Heart right ventricle (tissue), 16 donors: ENCODE measurements at places on chromosomes 11 and 22. TPM values are rescaled to one million over a fixed set of nuclear protein-coding genes. Genes with fewer than 3 reads are reported as not detected.
A peak's percentile ranks its signal among the peaks of the same experiment; 100 is the strongest.

Gene SYT13
- 4.3 TPM for total RNA-seq

GRCh38 chr11:86687185-86687778 is 14.9 kb upstream of the ME3 start:
- DNase-seq: no peak

GRCh38 chr22:49532869-49533802 is 294.5 kb downstream of the BRD1 start:
- DNase-seq: no peak

DNA sequence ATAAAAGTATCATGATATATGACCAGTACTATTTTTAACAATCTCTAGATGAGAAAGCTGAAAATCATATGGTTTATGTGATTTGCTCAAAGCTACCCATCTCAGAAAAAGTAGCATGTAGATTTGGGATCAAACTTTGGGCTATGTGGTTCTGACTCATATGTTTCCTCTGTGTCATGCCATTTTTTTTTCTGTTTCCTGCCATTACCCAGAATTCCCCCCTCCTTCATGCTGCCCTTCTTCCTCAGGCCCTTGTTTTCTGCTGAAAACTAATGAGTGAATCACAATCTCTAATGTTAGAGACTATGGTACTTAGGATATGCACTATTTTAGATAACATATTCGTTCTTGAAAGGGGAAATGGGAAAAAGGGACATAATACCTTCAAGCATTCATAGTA is 80.7 kb downstream of the JRKL start:
- DNase-seq: no peak

DNA sequence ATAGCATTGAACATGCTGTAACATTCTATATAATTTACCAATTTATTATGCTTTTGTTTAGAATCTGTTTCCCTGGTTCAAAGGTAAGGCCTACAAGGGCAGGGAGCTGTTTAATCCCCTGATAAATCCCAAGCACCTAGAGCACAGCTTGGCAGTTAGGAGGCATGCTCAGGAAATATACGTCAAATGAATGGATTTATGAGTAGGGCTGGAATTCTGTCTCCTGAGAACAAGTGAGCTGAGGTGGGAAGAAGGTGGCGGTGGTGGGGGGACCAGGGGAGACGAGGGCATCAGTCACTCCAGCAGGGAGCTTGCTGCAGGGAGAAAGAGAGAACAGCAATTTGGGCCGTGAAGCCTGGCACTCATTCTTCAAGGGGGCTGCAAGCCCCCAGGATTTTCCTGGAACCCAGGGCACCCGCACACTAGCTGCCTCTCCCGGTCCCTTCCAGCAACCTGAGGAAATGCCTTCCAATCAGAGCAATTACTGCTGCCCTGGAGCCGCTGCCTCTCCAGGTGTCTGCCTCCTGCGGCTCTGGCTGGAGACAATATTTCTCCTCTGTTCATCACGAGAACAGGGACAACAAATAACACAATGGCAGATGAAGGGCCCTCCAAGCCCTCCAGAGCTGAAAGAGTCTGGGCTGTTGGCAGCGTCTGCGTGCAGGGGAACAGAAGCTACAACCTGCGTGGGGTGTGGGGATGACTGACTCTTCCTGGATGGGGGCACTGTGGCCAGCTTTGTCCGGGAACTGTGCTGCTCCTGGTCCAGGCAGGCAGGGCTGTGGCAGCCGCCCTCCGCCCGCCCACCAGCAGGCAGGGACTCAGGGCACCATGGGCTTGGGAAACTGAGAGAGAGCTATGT is 233.4 kb downstream of the ST3GAL4 start:
- no peak for DNase-seq

DNA sequence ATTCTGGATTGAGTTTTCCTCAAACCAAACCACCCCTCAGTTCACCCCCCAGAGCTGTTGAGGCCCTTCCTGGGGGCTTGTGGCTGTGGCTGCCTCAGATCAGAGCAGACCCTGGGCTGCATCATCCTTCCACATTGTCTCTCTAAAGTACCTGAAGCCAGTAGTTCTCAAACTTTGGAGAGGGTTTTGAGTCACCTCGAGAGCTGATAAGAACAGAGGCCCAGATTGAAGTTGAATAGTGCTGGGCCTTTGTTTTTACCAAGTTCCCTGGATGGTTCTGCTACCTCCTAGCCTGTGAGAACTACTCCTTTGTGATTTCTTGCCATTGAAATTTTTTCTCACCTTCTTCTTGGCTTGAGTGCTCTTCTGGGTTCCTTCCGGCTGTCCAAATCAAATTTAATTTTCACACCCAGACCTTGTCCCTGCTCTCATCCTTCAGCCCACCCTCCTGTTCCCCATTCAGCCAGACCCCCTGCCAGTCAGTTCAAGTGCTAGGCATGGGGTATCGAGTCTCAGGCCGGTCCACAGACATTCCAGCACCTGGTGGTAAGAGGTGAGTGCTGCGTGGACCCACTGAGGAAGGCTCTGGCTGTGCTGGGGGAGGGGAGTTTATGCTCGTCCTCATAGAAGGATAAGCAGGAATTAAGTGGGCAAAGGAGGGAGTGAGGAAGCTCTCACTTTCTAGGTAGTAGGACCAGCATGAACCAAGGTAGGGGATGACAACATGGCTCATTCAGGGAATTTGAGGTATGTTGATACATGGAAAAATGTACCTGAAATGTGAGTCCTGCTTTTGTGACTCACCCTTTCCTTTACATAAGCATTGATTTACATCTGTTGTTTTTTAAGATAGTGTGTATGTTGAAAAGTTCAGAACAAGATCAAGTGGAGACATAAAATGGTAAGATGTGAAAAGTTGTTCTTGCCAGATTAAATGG is 116.5 kb downstream of the PTPRJ start:
- DNase-seq: no peak

DNA sequence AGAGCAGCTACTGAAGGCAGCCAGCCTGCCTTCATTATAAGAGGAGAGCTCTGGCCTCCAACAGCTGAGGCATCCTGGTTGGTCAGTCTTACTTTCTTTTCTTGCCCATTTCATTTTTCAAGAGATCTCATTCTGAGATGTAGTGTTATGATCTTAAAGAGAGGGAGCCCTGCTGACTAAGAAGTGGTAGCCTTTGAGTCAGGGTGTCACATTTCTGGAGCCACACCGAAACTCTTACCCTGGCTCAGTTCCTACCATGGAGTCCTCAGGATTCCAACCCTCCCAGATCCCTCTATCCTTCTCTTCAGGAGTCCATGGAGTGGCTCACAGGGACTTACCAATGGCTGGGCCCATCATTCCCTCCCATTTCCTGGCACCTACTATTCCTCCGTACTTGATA is 386.1 kb upstream of the LARGE1 start:
- DNase-seq: no peak

Gene HRAS
- 46.3 TPM for total RNA-seq

DNA sequence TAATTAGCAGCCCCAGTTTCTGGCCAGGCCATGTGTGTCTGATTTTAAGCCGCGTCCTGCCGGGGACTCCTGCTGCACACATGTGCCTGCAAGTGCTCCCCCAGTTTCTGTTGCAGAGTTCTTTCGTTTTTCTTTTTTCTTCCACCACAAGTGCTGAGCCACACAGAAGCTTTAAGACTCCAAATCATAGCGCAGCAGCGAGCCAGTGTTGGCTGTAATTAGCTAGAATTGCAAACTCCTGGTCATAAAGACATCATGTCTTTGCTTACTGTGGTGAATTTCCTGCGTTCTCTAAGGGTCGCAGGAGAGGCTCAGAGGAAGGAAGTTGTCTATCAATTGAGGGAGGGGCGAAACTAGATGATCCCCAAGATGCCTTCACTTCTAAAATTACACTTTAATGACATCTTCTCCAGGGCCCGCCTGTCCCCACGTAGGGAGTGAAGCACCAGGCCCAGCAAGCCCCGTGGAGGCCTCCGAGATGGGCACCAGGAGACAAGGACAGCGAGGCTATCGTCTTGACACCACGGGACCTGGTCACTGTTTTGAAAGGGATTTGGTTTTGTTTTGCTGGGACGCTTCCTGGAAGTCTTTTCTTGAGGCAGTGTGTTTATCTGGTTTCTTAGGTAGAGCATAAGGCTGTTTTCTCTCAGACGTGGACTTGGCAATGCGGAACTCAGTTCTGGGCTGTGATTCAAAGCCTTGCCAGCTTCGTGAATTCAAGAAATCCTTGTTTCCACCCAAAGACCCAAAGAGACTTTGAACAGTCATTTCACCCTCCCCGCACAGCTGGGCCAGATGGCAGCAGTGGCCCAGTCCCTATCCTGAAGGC is 71.8 kb downstream of the UBASH3B start:
- no peak for DNase-seq

DNA sequence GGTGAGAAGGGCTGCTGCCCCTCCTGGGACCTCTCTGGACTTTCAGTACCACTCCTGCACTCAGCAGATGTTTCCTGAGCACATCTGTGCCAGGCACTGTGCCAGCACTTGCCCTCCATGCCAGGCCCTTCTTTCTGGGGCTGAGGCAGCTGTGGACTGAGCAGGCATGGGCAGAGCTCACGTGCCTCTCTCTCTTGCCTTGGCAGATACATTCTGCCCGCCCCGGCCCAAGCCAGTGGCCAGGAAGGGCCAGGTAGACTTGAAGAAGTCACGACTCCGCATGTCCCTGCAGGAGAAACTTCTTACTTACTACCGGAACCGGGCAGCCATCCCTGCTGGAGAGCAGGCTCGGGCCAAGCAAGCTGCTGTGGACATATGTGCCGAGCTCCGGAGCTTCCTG is 8.3 kb upstream of the ATF4 start:
- DNase-seq: no peak

Gene ARHGAP1
- 73.6 TPM for total RNA-seq

Gene LYVE1
- total RNA-seq: 6.7 TPM

Gene EPS8L2
- total RNA-seq: 1.9 TPM

DNA sequence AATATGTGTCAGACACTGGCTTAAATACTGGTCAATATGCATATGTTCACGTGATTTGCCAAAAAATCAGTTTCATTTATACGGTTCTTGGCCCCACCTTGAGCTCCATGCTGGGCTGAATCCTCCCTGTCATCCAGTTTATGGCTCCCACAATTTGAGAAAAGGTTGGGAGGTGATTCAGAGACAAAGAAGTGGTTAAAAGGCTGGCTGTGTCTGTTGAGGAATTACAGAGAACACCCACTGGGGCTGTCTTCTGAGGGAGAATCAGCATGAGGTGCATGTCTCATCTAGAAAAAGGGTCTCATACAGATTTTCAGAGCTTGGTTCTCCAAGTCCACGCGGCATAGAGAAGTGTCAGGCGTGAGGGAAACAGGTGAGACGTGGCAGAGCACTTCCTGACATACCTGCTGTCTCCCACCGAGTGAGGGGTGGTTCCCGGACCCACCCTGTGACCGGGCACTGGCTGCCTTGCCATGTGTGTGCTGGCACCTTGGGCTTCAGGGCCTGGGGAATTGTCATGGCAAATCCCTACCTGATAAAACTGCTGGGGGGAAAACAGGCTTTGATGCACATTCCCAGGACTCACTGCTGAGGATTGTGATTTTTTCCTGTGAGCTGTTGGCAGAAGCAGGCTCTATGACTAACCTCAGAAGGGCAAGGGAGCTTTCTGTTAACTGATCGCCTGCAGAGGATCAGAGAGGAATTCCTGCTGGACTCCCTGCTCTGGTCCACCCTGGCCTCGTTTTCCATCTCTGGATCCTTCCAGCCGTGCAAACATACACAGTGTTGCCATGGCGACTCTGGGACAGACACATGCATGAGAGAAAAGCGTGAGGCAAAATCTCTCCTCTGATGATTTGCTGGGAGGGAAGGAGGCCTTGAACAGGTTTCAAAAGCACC is 223.6 kb downstream of the ADAMTS15 start:
- peak; percentile 83 for DNase-seq

DNA sequence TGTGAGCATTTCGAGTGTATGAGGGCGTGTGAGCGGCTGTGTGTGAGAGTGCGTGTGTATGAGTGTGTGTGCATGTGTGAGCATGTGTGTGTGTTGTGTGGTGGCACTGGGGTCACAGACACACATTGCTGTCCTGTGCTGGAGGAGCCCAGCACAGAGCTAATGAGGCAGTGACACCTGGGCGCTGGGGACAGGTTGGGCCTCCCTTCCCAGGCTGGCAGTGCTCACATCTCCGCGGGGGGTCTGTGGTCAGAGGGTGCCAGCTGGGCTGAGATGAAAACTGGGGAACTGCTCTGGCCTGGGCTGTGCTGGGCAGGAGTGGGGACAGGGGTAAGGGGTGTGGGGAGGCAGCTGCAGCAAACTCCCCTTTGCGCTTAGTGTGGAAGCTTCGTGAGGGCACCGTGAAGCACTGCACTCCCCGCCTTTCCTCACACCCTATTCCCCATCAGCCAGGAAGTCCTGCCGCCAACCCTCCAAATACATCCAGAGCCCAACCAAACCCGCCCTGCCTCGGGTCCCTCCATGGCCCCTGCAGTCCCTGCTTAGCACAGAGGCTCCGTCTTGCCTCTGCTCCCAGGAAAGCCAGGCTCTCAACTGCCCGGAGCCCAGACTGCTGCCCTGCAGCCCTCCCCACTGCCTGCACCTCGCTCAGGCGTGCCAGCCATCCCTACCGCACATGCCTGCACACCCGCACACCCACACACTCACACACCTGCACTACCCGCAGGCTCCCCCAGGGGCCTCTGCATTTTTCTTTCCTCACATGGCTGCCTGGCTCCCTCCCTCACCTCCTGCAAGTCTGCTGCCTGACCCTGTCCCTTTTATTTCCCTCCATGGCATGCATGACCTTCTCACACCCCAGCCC is 62.0 kb upstream of the THY1 start:
- no peak for DNase-seq

DNA sequence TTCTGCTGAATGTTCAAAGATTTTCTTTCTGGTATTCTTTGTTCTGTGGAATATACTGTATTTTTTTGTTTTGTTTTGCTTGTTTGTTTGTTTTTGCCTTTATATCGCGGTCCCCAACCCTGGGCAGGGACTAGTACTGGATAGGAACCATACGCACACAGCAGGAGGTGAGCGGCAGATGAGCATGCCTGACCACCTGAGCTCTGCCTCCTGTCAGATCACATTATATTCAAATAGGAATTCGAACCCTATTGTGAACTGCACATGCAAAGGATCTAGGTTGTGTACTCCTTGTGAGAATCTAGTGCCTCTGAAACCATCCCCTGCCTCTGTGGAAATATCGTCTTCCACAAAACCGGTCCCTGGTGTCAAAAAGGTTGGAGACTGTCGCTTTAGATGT is 83.3 kb upstream of the ANO3 start:
- no peak for DNase-seq

Gene VWCE
- total RNA-seq: 1.4 TPM

DNA sequence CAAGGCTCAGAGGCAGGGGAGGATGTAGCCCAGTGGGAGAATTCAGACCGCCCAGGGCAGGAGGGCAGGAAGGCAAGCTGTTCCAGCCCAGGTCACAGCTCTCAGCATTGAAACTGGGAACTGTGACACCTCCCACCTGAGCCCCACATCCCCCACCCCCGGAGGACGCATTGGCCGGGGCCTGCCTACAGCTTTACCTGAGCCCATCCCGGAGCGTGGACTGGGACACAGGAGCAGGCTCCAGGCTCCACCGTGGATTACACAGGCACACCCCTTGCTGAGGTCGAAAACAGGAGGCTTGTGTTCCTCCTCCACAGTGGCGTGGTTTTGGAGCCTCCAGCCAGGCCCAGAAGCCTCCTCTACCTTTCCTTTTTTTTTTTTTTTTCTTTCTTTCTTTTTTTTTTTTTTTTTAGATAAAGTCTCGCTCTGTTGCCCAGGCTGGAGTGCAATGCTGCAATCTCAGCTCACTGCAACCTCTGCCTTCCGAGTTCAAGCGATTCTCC is 9.1 kb upstream of the PGA3 start:
- DNase-seq: no peak

Gene SLC35F2
- 0.88 TPM for total RNA-seq

GRCh38 chr11:115722711-115723110 is 218.5 kb upstream of the CADM1 start:
- DNase-seq: no peak

Gene POU2AF3
- total RNA-seq: 0.33 TPM
